ENCODE measurements at places on chromosomes 3 and 15.

DNA sequence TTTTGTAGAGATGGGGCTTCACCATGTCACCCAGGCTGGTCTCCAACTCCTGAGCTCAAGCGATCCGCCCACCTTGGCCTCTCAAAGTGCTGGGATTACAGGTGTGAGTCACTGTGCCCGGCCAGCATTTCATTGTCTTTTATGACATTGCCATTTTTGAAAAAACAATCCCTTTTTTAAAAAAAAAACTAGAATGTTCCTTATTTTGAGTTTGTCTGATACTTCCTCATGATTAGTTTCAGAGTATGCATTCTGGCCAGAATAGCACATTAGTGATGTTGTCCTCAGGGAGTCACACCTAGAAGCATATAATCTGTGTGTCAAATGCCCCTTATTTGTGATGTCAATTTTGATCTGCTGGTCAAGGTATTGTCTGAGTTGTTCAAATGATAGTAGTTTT is 21.2 kb upstream of the NMD3 start:
- DNase-seq = no peak

- no peak for DNase-seq
These were observed 2.9 kb upstream of the PSTPIP1 start for GRCh38 chr15:76991741-76992645.

DNA sequence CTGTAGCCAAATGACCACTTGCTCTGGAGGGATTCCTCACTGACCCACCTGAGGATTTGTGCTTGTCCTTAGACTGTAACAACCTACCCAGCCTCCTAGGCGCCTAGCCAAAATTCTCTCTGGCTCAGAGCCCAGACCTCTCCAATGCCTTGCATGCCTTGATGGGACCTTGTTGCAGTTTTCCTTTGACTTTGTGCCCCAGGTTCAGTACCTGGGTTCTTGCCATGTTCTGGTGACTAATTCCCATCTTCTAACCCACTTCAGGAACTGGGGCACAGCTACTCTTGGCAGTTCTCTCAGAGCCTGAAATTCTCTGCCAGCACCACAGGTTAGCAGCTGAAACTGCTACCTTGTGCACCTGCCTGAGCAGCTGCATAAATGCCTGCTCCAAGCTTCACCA is 27.0 kb upstream of the UBE3A start:
- no peak for DNase-seq

GRCh38 chr3:35276568-35276967 is 362.8 kb upstream of the ARPP21 start:
- DNase-seq = no peak

- no peak for DNase-seq
These were observed 79.7 kb downstream of the RARB start for GRCh38 chr3:25507811-25508210.

DNA sequence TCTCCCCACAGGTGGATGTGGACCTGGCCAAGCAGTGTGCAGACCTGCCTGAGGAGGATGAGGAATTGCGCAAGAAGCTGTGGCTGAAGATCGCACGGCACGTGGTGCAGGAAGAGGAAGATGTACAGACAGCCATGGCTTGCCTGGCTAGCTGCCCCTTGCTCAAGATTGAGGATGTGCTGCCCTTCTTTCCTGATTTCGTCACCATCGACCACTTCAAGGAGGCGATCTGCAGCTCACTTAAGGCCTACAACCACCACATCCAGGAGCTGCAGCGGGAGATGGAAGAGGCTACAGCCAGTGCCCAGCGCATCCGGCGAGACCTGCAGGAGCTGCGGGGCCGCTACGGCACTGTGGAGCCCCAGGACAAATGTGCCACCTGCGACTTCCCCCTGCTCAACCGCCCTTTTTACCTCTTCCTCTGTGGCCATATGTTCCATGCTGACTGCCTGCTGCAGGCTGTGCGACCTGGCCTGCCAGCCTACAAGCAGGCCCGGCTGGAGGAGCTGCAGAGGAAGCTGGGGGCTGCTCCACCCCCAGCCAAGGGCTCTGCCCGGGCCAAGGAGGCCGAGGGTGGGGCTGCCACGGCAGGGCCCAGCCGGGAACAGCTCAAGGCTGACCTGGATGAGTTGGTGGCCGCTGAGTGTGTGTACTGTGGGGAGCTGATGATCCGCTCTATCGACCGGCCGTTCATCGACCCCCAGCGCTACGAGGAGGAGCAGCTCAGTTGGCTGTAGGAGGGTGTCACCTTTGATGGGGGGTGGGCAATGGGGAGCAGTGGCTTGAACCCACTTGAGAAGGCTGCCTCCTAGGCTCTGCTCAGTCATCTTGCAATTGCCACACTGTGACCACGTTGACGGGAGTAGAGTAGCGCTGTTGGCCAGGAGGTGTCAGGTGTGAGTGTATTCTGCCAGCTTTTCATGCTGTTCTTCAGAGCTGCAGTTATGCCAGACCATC is 8.6 kb downstream of the VPS18 start:
- no peak for DNase-seq

DNA sequence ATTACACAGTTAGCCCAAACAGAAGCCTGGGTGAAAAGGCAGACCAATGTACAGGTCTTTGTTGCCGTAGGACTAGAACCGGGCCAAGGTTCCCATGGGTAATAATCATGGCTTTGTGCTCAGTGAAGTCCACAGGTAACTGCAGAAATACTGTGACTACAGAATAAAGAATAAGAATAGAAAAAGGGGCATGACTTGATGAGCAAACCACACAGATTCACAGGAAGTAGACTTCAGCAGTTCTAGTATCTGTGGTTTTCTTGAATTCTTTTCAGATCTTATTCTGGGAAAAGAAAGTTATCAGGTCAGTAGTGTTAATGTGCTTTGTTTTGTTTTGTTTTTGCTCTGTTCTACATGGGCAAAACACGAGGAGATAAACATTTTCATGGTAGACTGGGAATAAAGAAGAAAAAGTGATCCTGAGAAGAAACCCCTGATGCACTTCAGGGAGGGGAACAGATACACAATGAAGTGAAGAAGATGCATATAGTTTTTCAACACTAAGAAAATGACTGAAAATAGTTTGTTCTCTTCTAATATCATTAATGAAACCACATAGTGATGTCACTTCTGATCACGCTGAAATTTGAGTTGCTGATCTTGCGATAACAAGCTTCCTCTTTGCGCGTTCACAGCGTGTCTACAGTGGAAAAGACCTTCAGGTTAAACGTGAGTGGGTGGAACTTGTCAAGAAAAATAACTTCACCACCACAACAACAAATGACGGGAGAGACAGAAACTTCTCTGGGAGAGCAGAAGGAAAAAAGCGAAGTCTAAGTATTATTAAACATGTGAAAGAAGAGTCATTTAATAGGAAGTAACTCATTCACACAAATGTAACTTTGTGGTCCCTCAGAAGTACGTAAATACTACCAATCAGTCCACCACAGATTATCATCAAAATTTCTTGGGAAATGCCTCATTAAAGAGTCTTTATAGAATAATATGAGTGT is 315.8 kb upstream of the SATB1 start:
- peak; percentile 45 for DNase-seq

DNA sequence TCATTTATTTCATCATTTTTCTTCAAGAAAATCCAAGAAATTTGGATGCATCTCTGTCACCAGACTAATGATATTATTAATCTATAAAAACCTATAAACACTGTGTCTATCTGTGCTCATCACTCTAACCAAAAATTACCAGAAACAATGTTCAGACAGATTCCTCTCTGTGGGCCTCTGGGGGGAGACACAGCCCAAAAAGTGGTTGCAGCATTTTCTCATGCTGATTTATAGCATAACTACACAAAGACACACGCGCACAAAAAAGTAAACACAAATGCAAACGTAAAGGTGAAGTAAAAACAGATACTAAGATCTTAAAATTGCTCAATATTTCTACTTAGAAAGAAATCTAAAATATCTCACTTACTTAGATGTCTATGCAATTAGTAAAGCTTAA is 976.0 kb downstream of the GBE1 start:
- DNase-seq = no peak

GRCh38 chr3:172341482-172342059 is 106.7 kb downstream of the GHSR start:
- no peak for DNase-seq

- DNase-seq = no peak
These were observed 74.8 kb downstream of the RPL39L start for GRCh38 chr3:187064210-187065115.

GRCh38 chr15:36278219-36278618 is 301.2 kb upstream of the CDIN1 start:
- DNase-seq = no peak

- DNase-seq = no peak
These were observed 116.9 kb downstream of the SLC9A9 start for GRCh38 chr3:143731320-143731719.

All from stimulated activated CD4-positive, alpha-beta T cell treated with anti-CD3 and anti-CD28 coated beads, TNF-alpha, amount 100 ng/mL, for 24 hours (primary cell).